SK-MEL-5 (cell line): ENCODE measurements at places on chromosomes 16 and 17. TPM values are rescaled to one million over a fixed set of nuclear protein-coding genes. Genes with fewer than 3 reads are reported as not detected.

DNA sequence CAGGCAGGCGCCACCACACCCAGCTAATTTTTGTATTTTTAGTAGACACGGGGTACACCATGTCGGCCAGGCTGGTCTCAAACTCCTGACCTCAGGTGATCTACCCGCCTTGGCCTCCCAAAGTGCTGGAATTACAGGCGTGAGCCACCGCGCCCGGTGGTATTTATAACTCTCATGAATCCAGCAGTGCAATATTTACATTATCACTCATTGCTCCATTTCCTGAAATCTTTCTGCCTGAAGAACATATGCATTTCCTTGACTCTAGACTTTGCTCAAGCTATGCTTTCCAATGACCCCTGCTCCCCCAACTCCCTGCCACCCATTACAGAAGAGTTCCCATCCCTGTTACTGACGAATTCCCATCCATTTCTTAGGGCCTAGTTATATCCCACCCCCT, 19.7 kb upstream of the NDUFAB1 start:
- no peak for DNase-seq

DNA sequence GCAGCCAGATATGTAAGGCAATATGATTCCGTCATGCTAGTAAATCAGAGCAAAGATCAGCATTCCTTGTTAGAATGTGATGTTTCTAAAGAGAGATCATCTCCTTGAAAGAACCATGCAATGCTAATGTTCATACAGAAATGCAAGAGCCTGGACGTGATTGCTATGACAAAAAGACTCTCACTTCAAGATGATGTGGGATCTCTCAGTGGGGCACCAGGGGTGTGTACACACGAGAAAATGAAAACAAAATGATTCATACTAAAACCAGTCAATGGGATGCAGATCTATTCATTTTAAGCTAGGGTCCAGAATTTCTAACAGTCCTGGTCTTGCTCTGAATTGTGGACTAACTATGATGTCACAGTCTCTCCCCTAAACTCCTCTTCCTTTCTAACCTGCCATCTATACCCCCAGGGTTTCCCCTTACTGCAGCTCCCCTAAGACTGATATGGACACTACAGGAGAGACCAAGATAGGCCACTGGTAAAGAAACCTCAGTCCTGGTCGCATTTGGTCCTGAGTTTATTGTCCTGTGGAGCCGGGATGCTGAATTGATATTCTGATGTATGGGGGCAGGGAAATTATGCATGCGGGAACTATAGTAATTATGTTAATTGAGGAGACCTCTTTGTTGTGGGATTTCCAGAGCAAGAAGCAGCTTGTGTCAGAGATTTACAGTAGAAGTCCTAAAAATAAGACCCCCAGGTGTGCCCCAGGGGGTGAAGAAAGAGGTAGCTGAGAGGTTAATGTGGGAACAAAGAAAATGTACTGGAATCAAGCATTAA, 179.0 kb downstream of the PMP22 start:
- DNase-seq: no peak

ATPAF2 gene
- total RNA-seq: 26.6 and 27.7 TPM in 2 replicates

TNP2 gene
- total RNA-seq: not detected in 2 replicates

DNA sequence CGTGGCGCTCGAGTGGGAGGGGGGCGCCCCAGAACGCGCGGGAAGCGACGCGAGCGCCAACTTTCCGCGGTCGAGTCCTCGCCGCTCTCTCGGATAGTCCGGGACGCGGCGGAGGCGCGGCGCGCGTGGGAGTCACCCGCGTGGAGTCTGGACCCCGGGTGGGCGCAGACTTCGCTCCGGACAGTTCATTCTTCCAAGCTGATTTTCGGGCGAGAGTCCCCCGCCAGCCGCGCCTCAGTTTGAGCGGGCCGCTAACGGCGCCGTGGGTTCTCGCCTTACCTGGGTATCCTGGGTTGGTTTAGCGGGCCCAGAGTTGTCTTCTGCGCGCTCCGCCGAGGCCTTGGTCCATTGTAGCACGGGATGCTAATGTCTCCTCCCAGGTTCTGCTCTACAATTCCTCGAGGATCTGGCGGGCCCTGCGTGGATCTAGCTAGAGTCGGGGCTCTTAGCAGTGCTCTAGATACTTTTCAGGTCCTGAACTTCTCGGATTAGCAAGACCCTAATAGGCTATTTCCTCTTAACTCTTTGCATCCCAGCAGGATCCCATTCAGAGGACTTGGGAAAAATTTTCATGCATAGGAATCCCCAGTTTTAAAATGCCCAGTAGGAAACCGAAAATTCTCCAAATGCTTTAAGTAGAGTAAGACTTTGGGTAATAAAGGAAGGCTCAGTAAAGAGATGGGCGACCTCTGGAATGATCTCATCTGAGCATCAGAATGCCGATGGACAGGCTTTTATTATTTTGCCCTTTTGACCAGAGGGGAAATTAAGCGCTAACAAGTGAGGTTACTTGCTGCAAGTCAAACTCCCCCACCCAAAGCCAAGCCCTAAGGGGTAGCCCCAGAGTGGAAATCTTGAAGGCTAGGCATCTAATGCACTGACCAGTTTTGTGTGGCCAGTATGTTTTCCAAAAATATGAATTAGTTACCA, 537 bp upstream of the GJC1 start:
- peak; percentile 43 for DNase-seq

- DNase-seq: no peak
These were observed 130.5 kb downstream of the MAF start for GRCh38 chr16:79469999-79470398.

- DNase-seq: peak; percentile 71
These were observed 93.3 kb downstream of the MYO1D start for GRCh38 chr17:32783602-32784001.

ABAT gene
- total RNA-seq: 0.53 and 0.92 TPM in 2 replicates

DNA sequence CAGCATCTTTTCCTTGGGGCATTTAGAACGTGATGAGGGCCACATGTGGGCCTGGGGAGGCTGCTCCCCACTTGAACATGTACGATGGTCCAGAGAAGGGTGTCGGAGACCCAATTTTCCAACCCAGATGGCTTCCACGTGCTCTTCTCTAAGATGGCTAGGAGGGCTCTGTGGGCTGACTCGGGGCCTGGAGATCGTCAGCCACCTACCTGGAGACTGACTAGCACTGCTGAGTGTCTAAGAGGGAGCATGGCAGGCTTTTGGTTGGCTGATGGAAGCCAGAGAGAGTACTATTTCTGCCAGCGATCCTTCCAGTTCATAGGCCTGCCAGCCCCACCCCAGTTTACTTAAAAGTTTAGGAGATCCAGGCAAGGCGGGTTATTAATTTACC, 60.2 kb upstream of the CLEC18A start:
- DNase-seq: no peak

RPUSD1 gene
- 32.6 and 36.9 TPM in 2 replicates for total RNA-seq

DNA sequence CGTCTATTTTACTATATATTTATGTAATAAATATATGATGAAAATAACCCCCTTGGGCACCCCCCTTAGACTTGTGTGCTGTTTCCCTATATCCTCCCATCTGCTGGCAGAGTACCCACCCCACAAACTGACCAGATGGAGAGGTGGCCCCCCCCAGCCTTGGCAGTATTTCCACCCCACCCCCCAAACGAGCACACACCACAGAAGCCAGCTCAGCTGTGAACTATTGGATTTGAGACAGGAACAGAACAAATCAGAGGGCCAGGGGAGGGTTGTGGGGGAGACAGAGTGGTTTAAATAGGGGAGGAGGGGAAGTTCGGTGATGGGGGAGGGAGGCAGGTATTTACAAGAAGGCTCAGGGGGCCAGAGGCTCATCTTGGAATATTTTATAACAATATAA, 7.8 kb downstream of the NR1D1 start:
- no peak for DNase-seq

DNA sequence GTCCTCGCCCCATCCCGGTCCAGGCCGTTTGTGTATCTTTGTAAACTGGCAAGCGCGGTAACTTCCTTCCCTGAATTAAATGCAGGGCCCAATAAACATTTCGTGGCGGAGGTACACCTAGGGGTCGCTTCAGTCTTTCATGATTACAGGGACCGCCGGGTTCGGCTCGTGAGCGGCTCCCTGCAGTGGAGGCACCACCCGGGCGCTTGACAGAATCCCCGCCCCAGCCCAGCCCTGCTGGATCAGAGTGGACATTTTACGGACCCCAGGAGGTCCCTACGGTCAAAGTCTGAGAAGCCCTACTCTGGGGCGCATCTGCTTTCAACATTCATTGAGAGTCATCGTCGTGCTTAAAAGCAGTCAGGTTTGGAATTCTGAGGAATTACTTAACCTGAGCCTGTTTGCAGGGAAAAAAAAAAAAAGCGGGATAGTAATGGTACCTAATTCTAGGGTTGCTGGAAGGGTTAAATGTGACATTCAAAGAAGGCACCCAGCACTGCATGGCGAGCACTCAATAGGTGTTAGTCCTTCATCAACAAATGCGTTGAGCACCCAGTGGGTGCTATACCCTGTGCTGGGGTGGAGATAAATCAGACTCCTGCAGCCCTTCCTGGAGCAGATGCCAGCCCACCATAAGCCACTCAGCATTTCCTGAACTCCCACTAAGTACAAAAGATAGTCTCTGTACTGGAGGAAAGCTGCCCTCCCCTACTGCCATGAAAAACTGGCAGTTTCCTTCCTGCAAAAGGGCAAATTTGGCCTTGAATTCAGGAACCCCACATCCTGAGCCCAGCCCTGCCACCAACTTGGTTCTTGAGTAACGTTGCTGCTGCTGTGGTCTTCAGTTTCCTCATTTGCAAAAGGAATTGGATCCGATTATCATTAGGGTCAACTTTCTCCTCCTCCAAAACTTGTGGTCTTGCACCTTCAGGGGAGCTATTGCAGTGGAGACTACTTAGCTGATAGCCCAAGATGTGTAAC, 658 bp upstream of the DUSP3 start:
- no peak for DNase-seq

C17orf67 gene
- total RNA-seq: 0.59 and 1.1 TPM in 2 replicates

DNA sequence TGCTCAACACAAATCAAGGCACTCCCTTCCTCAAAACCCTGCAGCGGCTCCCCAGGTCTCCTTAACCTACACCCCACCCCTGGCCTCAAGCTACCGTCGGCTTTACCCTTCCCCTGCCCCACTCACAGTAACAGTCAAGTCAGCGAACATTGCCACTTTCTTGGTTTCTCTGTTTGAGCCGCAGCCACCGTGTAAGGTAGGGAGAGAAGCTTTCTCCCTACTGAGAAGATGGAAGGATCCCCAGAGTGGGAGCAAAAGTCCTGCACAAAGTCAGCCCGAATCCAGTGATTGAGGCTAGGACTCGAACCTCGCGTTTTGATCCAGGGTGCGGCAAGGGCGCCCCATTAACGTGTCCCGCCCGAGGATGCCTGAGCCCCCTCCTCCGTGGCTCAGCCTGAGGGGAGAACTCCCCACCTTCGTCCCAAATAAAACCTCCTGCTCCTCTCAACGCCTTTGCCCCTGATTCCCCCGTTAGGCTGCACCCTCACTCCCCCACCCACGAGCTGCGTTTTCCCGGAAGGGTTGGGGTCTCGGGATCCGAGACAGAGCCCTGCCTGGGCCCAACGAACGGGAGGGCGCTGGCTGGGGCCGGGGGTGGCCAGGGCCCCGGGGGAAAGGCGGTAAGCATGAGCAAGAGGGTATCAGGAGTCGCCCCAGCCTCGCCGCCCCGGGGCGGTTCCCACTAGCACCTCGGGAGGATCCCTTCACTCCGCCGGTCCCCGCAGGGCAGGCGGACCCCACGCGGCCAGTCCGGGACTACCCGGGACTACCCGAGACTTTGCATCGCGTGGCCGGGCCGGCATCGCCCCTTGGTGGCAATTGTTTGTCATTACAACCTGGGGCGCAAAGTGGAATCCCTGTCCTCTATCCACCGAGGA, 9.9 kb upstream of the NAGS start:
- DNase-seq: peak; percentile 75

DNA sequence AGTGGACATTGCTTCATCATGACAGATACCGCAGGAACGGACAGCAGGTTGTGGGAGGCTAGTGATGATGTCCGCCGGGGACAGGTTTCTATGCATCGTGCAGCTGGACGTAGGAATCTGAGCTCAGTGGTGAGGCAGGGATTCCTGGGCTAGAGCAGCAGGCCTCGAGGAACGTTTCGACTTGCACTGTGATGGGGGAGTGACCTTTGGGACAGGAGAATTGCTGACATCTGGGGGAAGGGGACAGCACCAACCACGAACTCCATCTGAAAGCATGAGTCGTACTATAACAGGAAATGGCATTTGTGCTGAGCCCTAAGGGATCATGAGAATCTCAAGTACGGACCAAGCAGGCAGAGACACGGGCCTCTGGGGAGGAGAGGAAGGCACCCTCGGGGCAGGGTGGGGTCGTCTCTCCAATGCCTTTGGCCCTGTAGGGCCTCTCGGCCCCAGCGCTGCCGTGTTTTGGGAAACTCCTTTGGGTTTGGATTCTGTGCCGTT, 65.8 kb upstream of the ENDOV start:
- no peak for DNase-seq

DNA sequence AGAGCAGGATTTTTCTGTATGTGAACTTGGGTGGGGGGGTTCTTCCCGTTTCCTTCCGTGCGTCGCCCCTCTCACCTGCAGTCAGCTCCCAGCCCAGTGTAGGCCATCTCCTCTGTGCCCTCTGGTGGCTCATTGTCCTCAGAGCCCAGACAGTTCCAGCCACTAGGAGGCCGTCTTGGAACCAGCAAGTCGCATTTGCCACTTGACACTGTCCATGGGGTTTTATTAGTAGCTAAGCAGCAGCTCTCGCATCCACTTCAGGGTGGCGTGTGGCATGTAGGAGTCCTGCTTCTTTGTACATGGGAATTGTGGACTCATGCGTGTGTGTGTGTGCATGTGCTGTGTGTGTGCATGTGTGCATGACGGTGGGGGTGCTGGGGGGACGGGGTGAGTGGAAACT, 74.0 kb downstream of the SEC14L1 start:
- peak; percentile 77 for DNase-seq

RAD51D gene
- 5.5 and 8.2 TPM in 2 replicates for total RNA-seq
